ENCODE measurements at places on chromosomes 3 and 15. TPM values are rescaled to one million over a fixed set of nuclear protein-coding genes. Genes with fewer than 3 reads are reported as not detected.

GRCh38 chr3:44913868-44914468, 39.6 kb downstream of the TGM4 start:
- peak; percentile 78 for DNase-seq

GRCh38 chr3:70582803-70583202, 270.4 kb upstream of the MDFIC2 start:
- no peak for DNase-seq

GRCh38 chr3:39144095-39144747, 9.2 kb downstream of the CSRNP1 start:
- no peak for DNase-seq

- DNase-seq: no peak
Observed at GRCh38 chr15:90982135-90982534, 12.2 kb downstream of the PRC1 start.

GRCh38 chr15:70084461-70084860, 13.3 kb downstream of the TLE3 start:
- DNase-seq: no peak

GRCh38 chr15:52658955-52659354, 20.2 kb downstream of the ATOSA start:
- no peak for DNase-seq

GRCh38 chr3:154616298-154616697, 186.3 kb upstream of the GPR149 start:
- peak; percentile 13 for DNase-seq

Gene CADM2
- polyA plus RNA-seq: 4.3 TPM

Gene FGF7
- polyA plus RNA-seq: 21.3 TPM

DNA sequence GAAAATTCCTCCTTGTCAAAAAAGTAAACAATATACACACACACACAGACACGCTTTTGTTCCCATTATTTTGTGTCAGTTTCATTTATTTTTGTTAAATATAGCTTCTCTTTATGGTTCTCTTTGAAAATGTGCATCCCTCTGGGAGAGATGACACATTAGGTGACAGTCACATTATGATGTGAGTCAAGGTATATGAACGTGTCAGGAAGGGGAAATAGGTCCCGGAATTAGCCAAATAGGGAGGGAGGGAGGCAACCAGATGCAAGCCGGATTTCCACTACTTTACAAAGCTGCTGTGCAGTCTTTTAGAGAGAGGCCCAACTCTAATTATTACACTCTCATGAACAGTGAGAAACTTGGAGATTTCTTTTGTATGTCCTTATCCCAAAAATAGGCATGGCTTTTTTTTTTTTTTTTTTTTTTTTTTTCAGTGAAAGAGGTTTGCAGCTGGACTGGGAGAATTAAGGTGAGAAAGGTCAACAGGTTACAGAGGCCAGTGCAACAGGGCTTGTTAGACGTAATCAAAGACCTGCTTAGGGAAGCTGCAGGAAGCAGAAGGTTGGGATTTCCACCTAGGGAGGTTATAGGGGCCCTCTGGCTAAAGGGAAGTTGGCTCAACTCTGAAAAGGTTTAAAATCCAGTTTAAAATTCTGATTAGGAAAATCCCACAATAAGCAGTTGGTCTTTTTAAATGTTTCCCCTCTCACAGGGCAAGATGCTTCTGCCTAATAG, 240.5 kb upstream of the UBE2E1 start:
- DNase-seq: no peak

GRCh38 chr3:42090973-42091731, at the start of gene TRAK1:
TSS of gene TRAK1 (plus strand) at chr3:42091357. CDS start at chr3:42091470, 113 bp downstream.
- DNase-seq: peak; percentile 78

Gene ABI3BP
- polyA plus RNA-seq: 14.5 TPM

DNA sequence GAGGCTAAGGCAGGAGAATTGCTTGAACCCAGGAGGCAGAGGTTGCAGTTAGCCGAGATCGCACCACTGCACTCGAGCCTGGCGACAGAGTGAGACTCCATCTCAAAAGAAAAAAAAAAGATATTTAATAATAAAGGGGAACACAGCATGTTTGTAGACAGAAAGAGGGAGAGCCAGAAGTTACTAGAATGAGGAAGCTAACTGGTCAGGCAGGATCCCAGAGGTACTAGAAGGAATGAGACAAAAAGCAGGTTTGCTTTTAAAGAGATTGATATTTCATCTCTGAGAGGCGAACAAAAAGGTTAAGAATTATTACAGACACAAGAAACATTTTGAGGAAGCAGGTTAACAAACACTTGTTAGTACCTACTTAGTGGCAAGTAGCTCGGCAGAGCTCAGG, 9.2 kb downstream of the CD200R1 start:
- DNase-seq: no peak

- DNase-seq: no peak
Observed at GRCh38 chr15:96002890-96003859, 327.3 kb upstream of the NR2F2 start.
